ENCODE measurements at places on chromosomes 13 and 19.

- no peak for DNase-seq
Observed at GRCh38 chr13:31827707-31828106, 88.4 kb downstream of the RXFP2 start.

DNA sequence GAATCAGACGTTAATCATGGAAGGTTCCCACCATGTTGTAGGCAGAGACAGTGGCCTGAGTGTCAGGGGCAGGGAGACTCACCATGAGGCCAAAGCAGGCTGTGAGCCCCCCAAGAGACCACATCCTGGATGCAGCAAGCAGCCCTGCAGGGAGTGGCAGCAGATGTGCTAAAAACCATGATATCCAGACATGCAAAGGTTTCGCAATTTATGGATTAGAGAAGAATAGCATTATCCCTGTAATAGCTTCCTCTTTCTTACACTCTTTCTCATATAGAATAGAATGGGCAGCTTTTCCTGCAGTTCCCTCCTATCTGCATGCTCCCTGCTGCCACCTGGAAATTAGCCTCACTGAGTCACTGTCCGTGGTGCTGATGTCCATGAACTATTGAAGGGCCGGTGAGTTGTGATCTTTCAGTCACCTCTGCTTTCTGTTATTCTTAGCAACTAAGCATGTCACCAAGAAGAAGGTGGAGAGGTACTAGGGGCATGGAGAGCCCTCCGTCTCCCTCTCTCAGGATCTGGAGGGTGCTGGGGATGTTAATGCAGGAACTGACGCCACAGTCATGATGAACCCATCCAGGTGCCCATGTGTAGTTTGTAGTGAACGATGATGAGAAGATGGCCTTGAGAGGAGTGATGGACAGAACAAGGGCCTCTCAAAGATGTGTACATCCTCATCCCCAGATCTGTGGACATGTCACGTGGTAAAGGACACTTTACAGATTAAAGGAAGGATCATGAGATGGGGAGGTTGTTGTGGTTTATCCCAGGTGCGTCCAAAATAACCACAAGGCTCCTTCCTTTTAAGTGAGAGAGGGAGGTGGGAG, 9.9 kb downstream of the CEACAM4 start:
- no peak for DNase-seq

DNA sequence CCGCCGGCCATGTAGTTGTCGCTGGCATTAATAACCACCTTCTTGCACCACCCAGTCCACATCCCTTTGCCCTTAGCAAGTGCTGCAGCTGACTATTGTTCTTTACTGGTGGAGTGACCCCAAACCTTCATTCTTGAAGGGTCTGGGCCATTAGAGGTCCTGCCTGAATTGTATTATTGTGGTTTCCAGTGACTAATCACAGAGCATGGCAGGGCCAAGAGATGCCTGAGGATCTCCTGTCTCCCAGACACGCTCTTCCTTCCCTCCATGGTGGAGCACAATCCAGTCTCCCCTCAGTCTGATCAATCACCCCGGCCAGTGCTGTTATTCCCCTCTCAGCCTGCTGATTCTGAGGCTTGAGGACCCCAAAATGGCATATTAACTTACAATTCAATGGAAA, 39.0 kb downstream of the C1QTNF9 start:
- no peak for DNase-seq

- DNase-seq = no peak
Observed at GRCh38 chr19:1080360-1081161, 13.6 kb downstream of the ARHGAP45 start.

- no peak for DNase-seq
Observed at GRCh38 chr13:39185326-39185725, 147.1 kb downstream of the NHLRC3 start.

- no peak for DNase-seq
Observed at GRCh38 chr13:102642029-102642428, 45.2 kb downstream of the TPP2 start.

DNA sequence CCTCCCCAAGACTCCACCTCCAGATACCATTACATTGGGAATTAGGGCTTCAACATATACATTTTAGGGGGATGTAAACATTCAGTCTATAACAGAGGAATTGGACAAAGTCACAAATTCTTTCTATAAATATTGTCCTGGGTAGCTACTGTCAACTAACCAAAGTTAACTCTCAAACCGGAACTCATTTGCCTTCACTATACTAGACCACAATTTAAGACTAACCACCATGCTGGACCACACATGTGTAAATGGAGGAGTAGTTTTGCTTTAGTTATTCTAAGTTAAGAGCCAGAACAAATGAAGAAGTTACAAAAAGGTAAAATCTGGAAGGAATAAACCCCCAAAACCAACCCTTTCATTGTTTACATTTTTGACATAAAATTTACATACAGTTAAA, 222.8 kb downstream of the NDFIP2 start:
- no peak for DNase-seq

DNA sequence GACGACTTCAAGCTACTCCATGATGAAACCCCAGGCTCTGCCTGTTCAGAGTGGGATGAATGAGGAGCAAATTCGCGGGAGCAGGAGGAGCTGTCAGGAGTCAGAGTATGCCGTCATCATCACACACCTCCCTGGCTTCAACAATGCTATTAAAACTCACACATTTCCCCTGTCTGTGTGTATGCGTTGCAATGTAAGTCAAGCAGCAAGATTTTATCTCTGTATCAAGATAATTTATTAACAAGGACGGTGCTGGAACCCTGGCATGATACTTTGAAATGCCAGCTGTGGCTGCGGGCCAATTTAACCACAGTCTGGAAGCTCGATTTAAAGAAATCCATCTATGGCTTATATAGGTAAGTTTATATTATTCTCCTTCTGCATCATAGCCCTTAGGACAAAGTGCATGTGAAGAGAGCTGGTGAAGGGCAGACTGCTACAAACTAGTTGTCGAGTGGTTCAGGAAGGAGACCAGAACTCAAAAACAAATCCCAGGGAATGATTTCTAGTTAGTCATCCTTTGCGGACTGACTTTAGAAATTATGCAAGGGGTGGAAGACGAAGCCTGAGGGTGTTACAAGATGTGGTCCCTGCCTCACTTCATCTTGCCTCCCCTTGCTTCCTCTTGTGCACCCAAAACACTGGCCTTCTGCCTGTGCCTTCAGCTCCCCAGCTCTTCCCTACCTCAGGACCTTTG, 486.5 kb downstream of the COG6 start:
- DNase-seq = no peak

GRCh38 chr13:62371737-62372136, 956.1 kb upstream of the PCDH20 start:
- DNase-seq = no peak

DNA sequence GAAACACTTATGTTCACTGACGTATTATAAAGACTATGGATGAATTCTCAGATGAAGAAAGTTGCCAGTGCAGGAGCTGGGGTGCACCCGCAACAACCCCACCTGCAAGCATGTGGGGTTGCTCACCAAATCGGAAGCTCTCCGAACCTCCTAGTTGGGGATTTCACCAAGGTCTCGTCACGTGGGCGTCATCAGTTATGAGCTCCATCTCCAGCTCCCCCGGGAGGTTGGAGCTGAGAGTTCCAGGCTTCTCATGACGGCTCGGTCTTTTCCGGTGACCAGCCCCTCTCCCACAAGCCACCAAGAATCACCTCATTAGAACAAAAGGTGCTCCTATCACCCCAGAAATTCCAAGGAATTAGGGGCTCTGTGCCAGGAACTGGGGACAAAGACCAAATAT, 46.1 kb upstream of the TUBGCP3 start:
- DNase-seq = no peak

- DNase-seq = no peak
Observed at GRCh38 chr19:31666126-31666525, 316.9 kb upstream of the TSHZ3 start.

GRCh38 chr13:75870397-75870903, 234.3 kb downstream of the LMO7 start:
- DNase-seq = no peak

GRCh38 chr13:41401366-41401765, 56.0 kb upstream of the RGCC start:
- no peak for DNase-seq

- no peak for DNase-seq
Observed at GRCh38 chr19:13284929-13285928, 135.0 kb downstream of the IER2 start.

DNA sequence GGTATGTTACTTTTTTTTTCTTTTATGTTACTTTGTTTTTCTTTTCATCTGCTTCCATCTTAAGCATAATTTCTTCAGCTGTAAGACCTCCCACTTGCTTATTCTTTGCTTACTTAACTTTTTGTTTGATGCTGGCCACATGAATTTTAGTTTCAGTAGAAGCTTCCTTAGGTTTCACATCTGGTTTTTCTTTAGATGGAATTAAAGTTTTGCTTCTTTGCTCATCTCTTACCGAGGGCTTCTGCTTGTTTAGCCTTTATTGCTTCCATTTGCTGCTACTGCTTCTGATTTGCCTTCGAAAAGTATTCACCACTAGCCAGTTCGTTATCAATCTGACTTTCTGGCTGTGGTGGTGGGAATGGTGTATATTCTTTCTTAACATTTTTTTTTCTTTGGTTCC, 90.9 kb downstream of the GJA3 start:
- no peak for DNase-seq

- DNase-seq = no peak
Observed at GRCh38 chr19:601790-602189, 12.1 kb downstream of the HCN2 start.

- DNase-seq = no peak
Observed at GRCh38 chr13:37869756-37870488, at the start of gene TRPC4. TRPC4 (minus strand) TSS chr13:37869772; CDS start chr13:37783333, 86,439 bp downstream.

GRCh38 chr13:109684084-109684823, 102.1 kb downstream of the IRS2 start:
- DNase-seq = no peak

DNA sequence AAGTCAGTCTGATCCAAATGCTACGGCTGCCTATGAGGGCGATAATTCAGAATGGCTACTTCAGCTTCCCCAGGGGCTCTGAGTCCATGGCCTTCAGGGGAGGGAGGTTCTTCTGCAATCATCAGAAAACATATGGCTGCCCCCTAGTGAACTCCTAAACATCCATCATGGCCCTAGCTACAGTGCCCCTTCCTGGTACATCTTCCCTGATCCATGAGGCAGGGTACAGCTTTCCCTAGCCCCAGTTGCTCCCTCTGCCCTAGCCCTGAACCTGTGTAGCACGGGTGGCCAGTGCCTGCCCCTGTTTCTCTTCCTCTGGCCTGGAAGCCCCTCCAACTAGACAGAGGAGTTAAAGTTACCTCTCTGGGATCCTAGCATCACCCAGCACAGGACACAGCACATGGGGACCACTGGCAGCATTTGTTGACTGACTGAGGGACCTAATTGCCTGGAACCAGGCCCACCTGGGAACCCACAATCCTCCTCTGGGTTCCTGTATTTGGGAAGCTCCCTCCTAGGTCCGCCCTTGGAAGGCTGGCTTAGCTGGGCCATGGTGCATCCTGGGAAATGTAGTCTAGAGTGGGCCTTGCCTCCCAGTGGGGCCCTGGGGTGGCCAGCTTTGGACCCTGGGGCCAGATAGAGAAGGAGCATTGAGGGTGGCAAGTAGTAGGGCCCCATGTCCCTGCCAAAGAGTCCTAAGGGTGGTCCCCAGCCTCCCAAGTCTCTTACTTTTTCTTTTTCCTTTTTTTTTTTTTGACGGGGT, 17.7 kb upstream of the SEMA6B start:
- DNase-seq = no peak

DNA sequence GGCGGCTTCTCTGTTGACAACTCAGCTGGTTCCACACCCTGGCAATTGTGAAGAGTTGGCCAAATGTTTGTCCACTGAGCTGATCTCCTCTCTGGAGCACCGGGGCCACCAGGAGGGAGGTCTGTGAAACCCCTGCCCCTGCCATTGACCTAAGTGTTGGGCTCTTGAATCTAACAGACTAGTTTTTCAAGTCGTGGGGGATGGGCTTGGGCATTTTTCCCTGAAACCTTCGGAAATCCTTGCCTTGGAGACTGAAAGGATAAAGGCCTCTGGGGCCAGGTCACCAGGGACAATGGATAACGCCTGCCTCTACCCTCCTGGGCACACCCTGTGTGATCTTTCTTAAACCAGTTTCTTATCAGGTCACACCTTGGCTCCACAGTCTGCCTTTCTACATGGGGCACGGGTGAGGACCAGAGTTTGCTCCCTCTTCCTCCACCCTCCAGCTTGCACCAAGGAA, 881 bp downstream of the GEMIN7 start:
- no peak for DNase-seq

- DNase-seq = no peak
Observed at GRCh38 chr13:20389696-20390525, 135.7 kb downstream of the CRYL1 start.

GRCh38 chr19:55303477-55303876, 19.7 kb downstream of the BRSK1 start:
- no peak for DNase-seq

GRCh38 chr13:110269509-110270185, 37.3 kb downstream of the COL4A1 start:
- DNase-seq = no peak

- no peak for DNase-seq
Observed at GRCh38 chr13:41813426-41813825, 147.5 kb downstream of the VWA8 start.

- DNase-seq = no peak
Observed at GRCh38 chr19:50383001-50383851, 921 bp upstream of the POLD1 start.

GRCh38 chr19:55598034-55598433, 1.3 kb downstream of the FIZ1 start:
- DNase-seq = no peak

- no peak for DNase-seq
Observed at GRCh38 chr13:113441661-113442060, 11.6 kb downstream of the ADPRHL1 start.

- no peak for DNase-seq
Observed at GRCh38 chr13:113537909-113538688, 46.5 kb upstream of the TFDP1 start.

DNA sequence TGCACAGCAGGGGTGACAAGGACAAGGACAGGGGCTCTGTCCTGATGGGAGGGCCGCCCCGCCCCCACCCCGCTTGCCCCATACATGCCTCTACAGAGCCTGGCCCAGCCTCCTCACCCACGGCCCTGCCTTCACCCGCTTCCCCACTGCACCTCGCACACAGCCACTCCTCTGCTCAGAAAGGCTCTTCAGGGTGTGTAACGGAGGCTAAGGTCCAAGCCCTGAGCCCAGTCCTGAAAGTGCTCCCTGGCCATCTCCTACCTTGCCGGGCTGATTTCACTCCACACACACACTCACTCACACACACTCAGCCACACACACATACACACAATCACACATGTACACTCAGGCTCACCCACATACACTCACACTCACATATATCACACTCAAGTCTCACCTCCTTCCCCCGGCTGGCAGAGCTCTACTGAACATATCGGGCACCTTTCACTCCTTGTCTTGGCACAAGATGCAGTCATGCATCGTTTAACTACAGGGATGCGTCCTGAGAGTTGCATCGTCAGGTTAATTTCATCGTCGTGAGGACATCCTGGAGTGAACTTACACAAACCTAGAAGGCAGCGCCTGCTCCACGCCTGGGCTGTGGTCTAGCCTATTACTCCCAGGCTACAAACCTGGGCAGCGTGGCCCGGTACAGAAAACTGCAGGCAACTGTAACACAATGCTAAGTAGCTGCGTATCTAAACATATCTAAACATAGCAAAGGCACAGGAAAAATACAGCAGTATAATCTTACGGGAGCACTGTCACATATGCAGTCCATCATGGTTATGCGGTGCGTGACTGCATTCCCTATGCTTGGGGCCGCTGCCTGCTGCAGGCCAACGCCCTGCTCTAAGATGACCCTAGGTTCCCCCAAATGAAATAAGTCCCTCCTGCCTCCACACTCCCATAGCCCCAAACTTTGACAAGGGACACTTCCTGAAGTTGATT, 13.1 kb downstream of the EPS15L1 start:
- DNase-seq = no peak

All from activated gamma-delta T cell treated with anti-CD3 and anti-CD28 coated beads, Interleukin-2, amount 50 U/mL, for 16 hours (primary cell).